ENCODE measurements at places on chromosomes 1 and 21.
A peak's percentile ranks its signal among the peaks of the same experiment; 100 is the strongest.

- no peak for DNase-seq
Measured at GRCh38 chr1:226433341-226433720, 25.4 kb upstream of the PARP1 start.

DNA sequence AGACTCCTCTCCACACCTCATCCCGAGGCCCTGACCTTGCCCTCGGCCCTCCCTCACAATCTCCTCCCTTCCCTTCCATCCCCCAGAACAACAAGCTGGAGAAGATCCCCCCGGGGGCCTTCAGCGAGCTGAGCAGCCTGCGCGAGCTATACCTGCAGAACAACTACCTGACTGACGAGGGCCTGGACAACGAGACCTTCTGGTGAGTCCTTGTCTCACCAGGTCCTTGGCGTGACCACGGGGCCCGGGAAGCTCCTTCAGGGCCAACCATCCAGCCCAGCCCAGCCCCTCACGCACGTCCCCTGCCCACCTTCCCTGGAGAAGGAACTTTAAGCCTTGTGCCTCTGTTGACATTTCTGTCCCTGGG lies 15.6 kb downstream of the PODN start:
- no peak for DNase-seq

DNA sequence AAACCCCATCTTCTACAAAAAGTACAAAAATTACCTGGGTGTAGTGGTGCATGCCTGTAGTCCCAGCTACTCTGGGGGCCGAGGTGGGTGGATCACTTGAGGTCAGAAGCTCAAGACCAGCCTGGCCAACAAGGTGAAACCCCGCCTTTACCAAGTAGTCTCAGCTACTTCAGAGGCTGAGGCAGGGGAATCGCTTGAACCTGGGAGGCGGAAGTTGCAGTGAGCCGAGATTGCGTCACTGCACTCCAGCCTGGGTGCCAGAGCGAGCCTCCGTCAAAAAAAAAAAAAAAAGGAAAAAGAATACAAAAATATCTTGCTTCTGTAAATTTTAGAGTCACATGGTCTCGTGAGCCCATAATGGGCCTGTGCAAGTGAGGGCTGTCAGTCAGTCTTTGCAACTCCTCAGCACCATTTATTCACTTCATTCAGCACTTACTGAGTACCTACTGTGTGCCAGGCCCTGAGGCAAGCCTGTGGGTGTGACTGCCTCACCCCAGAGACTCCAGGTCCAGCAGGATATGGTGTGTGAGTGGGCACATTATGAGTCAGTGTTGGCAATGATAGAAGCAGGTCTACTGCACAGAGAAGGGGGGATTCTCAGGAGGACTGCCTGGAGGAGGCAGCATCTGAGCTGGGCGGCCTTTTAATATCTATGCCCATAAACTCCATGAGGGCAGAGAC lies 46.8 kb upstream of the TARDBP start:
- DNase-seq = no peak

- peak; percentile 86 for DNase-seq
Measured at GRCh38 chr1:89974696-89975470, 20.0 kb upstream of the ZNF326 start.

DNA sequence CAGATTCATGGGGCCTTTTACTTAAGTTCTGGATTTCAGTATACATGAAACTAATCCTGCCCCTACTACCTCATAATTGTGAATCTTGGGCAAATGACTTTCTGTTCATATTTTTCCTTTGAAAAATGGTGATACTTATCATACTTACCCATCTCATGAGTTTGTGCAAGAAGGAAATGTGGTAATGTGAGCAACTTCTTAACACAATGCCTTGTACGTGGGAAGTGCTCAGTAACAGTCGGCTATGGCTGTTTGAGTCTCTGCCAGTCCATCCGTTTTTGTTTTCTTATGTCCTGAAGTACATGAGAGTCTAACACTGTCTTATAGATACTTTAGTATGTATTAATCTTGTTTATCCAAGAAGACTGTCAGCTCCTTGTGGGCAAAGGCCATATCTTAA lies 86.5 kb downstream of the PATJ start:
- no peak for DNase-seq

DNA sequence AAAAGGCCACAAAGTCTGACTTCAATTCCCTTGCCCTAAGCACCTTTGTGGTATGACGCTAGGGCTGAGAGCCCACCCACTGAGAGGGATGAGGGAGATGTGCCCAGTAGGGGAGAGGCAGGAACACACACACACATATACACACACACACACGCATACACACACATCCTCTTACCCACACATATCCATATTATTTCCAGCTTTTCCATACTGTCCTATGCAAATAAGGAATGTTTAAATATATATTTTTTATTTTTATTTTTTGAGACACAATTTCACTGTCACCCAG lies 3.0 kb downstream of the RAB25 start:
- peak; percentile 39 for DNase-seq

GRCh38 chr1:152049291-152050083 lies 12.7 kb upstream of the S100A11 start:
- no peak for DNase-seq

DNA sequence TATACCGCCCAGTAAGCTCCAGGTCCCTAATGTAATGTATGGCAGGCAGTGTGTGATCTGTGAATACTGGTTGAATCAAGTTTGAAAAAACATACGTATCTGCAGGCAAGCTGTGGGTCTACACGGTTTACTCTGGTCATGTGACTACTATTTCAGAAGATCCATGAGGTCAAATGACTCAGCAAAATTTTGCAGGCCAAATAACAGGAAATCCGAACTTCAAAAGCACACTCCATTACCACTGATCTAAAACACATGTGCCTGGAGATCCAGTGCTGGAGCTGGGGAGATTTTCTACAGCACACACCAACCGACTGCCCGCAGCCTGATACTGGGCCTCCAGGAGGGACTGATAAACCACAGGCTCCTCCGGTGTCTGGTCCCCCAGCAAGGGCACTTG lies 64.5 kb upstream of the SLC44A3 start:
- DNase-seq = peak; percentile 97

GRCh38 chr21:43866260-43866629 lies 1.2 kb downstream of the AGPAT3 start:
- peak; percentile 72 for DNase-seq
